ENCODE measurements at places on chromosomes 16 and 17.
A peak's percentile ranks its signal among the peaks of the same experiment; 100 is the strongest.

DNA sequence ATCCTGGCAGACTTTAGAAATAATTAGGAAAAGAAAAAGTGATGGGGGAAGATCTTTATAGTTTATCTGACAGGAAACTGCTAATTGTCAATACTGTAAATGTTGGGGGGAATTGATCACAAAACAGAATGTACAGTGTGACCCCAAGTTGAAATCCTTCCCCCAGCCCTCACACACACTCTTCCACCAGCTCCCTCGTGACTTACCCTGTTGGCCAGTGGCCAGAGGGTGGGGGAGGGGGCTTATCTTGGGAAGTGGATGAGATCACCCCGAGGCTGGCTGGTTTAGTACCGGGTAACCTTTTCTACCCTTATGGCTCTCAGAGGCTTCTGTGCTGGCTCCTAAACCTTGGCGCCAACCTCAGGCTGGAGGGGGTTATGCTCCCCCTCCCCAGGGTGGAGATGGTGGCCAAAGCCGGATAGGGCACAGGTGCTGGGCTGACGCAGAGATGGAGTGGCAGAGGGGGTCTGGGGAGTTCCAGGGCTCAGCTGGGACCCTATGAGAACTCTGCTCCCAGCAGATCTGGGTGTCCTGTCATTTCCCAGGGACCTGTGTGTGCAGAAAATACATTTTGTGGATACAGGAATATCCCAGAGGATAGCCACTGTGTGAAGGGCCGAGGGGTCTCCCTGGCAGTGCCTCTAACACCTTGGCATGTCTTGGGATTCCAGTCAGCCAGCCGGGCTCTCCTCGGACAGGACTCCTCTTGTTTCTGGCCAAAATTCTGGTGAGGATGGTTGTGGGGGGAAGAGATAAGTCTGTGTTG, 18.6 kb downstream of the CDH16 start:
- no peak for DNase-seq

GRCh38 chr16:73122604-73123391, 74.9 kb upstream of the ZFHX3 start:
- DNase-seq: no peak

DNA sequence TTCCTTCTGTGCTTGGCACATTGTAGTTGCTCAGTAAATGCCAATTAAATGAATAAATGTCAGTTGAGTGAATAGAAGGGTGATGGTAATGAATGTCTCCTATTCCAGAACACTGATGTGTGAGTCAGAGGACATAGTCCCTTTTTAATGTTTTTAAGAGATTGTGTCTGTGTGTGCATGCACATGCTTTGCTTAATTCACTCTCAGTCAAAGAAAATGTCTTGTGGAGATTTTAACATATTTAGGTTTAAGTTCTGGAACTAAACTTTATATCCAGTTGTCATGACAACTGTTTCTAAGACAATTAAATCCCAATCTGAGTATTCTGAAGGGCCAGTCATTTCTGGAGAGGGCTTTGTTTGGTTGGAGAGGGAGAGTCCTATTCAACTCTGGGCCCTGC, 255.3 kb upstream of the CDH11 start:
- DNase-seq: no peak

- DNase-seq: no peak
Observed at GRCh38 chr16:86930001-86930400, 351.7 kb downstream of the FOXL1 start.

DNA sequence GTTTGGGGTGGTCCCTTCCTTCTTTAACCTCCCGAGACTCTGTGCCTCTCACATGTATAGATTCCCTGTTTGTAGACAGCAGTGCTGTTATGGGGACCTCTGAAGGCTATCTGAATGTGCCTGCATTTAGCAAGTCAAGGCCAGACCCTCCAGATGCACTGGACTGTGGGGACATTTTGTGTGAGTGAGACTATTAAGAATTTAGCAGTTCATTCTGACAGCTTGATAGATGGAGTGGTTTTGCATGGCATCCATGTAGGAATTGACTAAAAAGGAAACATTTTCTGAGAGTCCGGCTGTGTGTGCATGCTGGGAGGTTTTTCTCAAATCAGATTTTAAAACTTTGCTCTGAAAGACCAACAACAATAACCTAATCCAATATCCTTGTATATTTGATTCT, 226.3 kb downstream of the MSI2 start:
- DNase-seq: no peak

- DNase-seq: no peak
Observed at GRCh38 chr17:39935909-39936308, 8.4 kb downstream of the LRRC3C start.

- no peak for DNase-seq
Observed at GRCh38 chr17:70775679-70776078, 606.3 kb downstream of the KCNJ2 start.

- DNase-seq: no peak
Observed at GRCh38 chr17:15947271-15947670, 2.3 kb downstream of the ADORA2B start.

GRCh38 chr16:66113223-66113622, 253.3 kb upstream of the CDH5 start:
- DNase-seq: no peak

- DNase-seq: no peak
Observed at GRCh38 chr16:30925995-30926811, 2.8 kb downstream of the FBXL19 start.

- no peak for DNase-seq
Observed at GRCh38 chr16:56363181-56363716, 62.1 kb downstream of the AMFR start.

- DNase-seq: no peak
Observed at GRCh38 chr16:88393034-88393433, 10.3 kb downstream of the ZNF469 start.

DNA sequence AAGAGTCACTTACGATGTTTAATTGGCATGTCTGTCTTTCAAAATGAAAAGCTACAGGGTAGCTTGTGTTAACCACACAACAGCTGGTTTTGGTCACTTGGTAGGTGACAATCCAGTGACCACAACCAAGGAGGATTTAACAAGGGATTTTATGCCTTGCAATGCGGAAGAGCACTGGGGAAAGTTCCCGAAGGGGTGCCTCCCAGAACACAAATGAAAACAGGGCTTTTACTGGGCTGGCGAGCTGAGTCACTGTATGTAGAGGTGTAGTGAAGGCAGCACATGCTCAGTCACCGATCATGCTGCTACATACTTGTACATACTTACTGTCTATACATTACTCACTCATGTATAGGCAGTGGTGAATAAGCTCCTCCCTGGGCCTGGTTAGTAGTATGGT, 483.5 kb downstream of the CDH13 start:
- no peak for DNase-seq

DNA sequence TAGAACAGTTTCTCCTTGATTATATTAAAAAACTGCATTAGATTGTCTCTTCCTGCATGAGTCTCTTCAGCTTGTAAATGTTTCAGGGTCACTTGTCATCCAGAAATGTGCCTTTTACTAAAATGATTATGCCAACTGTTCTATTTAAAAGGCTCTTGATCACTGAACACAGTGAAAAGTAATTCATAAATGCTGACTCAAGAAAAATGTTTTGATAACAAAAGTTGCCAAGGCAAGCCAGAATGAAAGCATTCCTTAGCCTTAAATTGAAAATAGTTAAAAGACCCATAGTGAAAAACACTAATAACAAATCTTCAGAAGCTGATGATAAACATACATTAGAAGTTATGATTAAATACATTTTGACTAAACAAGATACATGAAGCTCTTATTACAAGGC, 356.0 kb upstream of the KIF2B start:
- DNase-seq: no peak

GRCh38 chr16:87507351-87508069, 14.7 kb upstream of the ZCCHC14 start:
- DNase-seq: no peak

DNA sequence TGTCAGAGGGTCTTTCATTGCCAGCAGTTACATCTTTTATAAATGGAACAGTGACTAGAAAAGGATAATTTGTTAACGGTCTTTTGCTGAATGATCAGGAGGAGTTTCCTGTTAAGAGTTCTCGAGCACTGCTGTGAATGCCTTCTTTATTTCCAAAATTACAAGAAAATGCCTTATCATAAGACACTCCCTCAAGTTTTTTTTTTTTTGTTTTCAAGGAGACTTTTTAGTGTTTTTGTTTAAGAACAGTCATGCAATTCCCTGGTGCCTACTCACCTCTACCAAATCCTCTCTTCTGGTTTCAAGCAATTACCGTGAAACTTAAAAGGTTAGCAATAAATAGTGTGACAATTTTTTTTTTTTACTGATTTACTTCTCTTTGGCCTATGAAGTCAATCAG, 19.0 kb upstream of the VWA3A start:
- no peak for DNase-seq

DNA sequence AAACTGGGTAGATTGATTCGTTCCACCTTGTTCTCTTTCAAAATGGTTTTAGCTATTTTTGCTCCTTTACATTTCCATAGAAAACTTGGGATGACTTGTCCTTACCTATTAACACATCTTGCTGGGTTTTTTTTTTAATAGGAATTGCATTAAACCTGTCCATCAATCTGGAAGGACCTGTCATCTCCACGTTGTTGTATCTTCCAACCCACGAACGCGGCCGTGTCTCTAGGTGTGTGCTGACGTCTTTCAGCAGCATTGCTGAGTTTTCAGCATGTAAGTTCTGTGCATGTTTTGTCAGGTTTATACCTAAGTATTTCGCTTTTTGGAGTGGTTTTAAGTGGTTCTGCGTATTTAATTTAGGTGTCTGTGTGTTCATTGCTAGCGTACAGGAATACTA, 60.4 kb upstream of the GNG13 start:
- DNase-seq: no peak

- no peak for DNase-seq
Observed at GRCh38 chr16:83409347-83409746, 398.4 kb upstream of the HSBP1 start.

DNA sequence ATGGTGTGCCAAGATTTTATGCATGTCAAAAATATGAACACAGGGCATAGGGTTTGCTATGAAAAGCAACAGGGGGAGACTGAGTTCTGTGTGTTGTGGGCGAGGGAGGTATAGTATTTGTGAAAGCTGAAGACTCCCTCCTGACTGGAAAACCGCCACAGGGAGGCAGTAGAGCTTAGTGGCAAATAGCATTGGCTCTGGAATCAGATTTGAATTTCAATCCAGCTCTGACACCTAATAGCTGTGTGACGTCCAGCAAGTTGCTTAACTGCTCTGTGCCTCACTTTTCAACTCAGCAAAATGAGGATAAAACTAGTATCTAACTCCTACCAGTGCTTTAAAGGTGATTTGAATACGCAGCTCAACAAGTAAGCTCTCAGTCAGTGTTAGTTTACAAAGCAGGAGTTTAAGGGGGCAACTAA, 22.0 kb downstream of the KPNA2 start:
- no peak for DNase-seq

- DNase-seq: no peak
Observed at GRCh38 chr16:12455287-12455798, 348.3 kb downstream of the CPPED1 start.

DNA sequence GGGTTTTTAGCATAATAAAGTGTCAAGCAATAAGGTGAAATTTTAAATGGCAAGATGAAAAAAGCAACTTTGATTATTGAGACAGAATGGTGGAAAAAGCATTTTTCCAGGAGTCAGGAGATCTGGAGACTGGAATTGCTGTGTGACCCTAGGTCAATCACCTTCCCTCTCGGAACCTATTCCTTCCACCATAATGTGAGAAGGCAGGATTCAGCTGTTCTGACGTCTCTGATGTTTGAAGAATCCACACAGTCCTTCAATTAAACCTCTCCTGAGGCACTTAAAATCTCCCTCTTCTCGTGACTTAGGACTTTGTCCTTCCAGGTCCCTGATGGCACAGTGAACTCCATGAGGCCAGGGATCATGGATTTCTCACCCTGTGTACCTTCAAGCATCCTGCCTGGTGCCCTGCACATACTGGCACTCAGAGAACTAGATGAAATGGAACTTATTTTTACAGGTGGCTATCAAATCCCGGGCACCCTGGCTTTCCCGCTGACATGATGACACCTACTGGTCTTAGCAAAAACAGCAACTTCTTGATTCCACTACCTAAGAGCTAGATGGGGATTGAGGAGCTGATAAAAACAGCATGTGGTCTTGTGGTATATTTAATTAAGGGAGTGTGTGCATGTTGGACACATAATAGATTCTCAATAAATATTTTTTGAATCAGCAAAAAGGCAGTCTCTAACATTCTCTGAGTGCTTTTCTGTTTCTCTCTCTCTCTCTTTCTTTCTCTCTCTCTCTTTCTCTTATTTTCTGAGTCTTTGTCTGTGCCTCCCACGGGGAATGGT, 2.3 kb upstream of the CCDC182 start:
- peak; percentile 71 for DNase-seq

GRCh38 chr17:8365143-8365542, 11.4 kb downstream of the KRABD2 start:
- DNase-seq: no peak

DNA sequence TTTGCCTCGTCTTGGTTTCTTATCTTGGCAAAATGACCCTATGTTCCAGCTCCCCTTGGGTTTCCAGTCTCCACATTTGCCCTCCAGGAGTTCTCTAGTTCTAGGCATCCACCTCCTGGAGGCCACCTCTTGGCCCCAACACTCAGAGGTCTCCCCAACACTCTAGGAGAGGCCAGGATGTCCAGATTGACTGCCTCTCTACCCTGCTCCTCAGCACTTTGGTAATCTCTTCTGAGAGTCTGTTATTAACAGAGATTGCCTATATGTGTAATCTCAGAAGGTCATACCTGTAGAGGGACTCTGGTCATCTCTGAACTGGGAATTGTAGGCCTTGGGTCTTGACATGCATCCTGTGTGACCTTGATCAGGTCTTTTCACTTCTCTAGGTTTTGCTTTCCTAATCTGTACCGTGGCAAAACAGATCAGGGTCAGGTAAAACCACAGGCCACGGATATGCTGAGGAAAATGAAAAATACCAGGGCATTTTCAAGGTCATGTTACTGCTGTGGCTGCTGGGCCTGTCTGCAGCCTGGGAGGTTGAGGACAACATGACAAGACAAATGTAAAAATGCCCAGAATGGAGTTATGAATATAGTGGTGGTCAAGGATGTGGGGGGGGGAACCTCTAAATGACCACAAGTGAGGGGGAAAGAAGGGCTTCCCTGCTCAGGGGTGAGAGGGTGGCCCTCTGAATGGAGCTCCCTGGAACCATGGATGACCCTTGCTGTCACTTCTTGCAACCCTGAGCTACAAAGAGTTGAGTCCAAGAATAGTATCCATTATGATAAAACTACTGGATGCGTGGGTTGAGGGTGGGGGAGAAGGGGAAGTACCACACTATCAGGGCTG, 5.0 kb upstream of the CCL4L2 start:
- DNase-seq: no peak

DNA sequence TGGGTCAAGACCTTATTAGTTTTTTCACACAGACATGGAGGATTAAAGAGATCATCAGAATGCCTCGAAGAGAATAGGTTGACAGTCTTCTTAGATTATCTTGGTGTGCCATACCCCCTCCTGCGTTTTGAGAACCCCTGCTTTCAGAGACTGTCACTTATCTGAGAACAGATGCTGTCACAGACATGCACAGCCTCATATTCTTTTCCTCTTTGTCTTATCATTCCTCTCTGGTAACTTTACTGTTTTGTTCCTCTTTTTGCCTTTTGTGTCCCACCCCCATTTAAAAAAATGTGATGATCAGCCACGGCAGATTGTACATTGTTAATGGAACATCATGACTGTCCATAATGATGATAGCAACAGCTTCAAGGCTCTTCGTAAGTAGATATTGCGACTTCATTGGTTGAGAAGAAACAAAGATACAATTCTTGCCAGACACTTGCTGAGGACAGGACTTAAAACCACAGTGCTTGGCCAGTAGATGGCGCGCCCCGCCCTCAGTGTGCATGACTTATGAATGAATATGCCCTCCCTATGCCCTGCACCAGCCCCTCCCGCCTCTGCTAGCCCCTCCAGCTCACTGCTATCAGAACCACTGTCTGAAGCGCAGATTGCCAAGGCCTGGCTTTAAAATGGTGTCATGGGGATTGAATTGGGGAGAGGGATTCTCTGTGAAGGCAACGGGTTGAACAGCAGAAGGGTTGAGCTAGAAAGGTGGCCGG, 2.6 kb upstream of the PITPNC1 start:
- peak; percentile 84 for DNase-seq
